CD4-positive, alpha-beta T cell treated with Interferon alpha-2 for 1 hour (primary cell): ENCODE measurements at places on chromosomes 5 and 9.
A peak's percentile ranks its signal among the peaks of the same experiment; 100 is the strongest.

- DNase-seq: no peak
Measured at GRCh38 chr5:166551384-166551783, 1740.1 kb upstream of the WWC1 start.

- DNase-seq: no peak
Measured at GRCh38 chr5:159508344-159508743, 178.1 kb upstream of the IL12B start.

- DNase-seq: no peak
Measured at GRCh38 chr5:14569948-14570691, 11.5 kb upstream of the OTULINL start.

DNA sequence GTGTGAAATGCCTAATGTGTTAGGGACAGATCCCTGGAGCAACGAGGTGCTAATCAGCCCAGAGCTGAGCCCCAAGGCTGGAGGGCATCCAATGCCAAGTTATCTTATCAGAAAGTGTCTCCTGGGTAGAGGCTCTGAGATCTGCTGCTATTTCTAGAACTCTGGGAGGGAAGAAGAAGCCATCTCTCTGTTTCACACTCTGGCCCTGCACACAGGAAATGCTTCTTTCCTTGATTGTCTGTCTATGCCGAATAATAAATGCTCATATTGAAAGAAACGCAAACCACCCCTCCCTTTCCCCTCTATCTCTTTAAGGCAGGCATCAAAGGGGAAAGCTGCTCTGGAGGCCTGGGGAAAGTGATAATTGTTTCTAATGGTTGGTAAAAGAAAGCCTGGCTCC is 166.7 kb downstream of the PAPPA start:
- no peak for DNase-seq

DNA sequence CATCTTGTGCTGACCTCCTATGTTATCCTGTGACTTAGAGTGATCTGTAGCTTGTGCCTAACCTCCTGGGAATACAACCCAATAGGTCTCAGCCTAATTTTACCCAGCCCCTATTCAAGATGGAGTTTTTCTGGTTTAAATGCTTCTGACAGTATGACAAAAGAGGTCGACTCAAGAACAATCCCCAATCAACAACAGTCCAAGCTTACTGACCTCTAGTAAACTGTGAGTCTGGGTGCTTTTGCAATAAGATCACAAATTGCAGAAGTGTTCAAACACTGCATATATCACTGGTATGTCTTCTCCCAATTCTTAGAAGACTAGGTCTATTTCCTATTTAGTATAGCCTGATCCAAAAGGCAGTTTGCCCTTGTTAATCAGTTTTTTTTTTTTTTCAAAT is 323.5 kb upstream of the PTGER4 start:
- DNase-seq: no peak

DNA sequence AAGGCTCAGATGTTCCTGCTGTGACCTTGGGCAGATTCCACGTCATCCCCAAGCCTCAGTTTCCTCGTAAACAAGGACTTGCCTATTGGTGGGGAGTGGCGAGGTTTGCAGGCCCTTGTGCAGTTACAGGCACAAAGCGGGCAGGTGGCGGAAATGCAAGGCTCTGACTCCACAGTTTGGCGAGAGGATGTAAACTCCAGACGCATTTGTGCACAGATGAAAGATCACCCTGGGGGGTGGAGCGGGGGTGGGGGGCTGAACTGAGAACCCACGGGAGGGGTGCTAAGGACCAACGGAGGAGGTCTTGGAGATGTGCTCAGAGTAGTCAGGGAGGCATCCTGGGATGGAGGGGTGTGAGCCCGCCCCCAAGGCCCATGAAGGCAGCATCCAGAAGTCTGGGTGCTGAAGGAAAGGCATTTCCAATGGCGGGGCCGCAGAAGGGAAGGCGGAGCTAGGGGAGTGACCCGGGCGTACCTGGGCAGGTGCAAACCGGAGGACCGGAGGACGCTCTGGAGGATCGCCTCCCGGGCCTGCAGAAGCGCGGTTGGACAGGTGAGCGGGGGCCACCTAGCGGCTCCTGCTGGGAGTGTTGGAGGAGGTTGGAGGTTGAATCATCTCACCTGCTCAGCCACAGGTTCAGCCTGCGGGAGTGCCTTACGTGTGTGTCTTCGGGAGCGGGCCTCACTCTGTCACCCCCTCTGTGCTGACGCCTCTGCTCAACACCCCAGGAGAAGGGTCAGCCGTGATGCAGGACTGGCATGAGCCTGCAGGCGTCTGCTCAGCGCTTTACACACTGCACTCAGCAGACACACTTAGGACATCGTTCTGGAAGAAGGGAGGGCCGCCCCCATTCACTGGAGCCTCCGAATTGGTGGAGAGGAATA is 1.9 kb upstream of the FIBCD1 start:
- peak; percentile 60 for DNase-seq

DNA sequence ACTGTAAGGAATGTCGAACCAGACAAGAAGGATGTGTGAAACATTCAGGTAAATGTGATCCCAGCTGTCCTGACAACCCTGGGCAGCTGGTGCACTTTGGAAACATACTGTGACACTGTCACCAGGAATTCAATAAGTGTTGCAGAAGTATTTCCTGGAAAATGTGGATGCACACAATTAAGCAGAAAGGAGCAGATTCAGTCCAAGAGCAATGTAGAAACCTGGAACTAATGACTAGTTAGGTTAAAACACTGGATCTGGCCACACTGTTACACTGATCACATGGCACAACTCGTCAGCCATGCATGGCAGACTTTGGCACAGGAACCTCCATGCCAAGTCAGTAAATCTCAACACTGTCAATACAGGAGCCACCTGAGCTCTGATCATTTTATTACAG is 109.0 kb downstream of the FAM174A start:
- DNase-seq: no peak

DNA sequence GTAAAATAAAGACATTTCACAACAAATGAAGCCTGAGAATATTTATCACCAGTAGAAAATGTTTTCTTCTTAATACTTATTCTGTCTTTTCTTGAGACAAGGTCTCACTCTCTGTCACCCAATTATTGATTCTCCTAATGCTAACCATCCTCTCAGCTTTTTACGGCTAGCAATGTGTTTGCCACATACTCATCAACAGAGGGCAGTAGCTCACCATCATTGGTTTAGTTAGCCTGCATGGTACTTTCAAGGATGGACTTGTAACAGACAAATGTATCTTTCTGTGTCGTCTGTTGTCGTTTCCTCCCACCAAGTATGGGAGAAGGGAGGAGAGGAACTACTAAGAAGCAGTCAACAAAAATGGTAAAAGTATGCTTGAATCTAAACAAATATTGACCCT is 5.9 kb upstream of the ACO1 start:
- DNase-seq: peak; percentile 80
